ENCODE measurements at places on chromosomes 7 and 10. TPM values are rescaled to one million over a fixed set of nuclear protein-coding genes. Genes with fewer than 3 reads are reported as not detected.

C10orf62 gene
- total RNA-seq, result not detected

HEPACAM2 gene
- not detected for total RNA-seq

LRIT1 gene
- not detected for total RNA-seq

OGDHL gene
- total RNA-seq, result not detected

NUTM2E gene
- not detected for total RNA-seq

CBX3 gene
- 427 TPM for total RNA-seq

HOXA9 gene
- total RNA-seq, result not detected

IQUB gene
- total RNA-seq, result 0.39 TPM

PIP gene
- not detected for total RNA-seq

NKX1-2 gene
- not detected for total RNA-seq

ASIC3 gene
- total RNA-seq, result 0.10 TPM

LIPN gene
- total RNA-seq, result not detected

GPR85 gene
- 4.2 TPM for total RNA-seq

AFAP1L2 gene
- total RNA-seq, result 1.7 TPM

CNNM1 gene
- total RNA-seq, result 1.4 TPM

AGR2 gene
- not detected for total RNA-seq

FBXL13 gene
- 1.4 TPM for total RNA-seq

NKX2-3 gene
- 0.59 TPM for total RNA-seq

OR2A1 gene
- 0.20 TPM for total RNA-seq

ZNF33A gene
- total RNA-seq, result 7.3 TPM

DENND2A gene
- 26.9 TPM for total RNA-seq

TBATA gene
- not detected for total RNA-seq

RNF32 gene
- total RNA-seq, result 1.7 TPM

UCMA gene
- total RNA-seq, result not detected

UFSP1 gene
- 2.7 TPM for total RNA-seq

PDZD7 gene
- total RNA-seq, result 2.0 TPM

JAKMIP3 gene
- total RNA-seq, result not detected

GRID2IP gene
- not detected for total RNA-seq

Data from RPMI7951 (cell line).